ENCODE measurements at places on chromosomes 4 and X. TPM values are rescaled to one million over a fixed set of nuclear protein-coding genes. Genes with fewer than 3 reads are reported as not detected.

DNA sequence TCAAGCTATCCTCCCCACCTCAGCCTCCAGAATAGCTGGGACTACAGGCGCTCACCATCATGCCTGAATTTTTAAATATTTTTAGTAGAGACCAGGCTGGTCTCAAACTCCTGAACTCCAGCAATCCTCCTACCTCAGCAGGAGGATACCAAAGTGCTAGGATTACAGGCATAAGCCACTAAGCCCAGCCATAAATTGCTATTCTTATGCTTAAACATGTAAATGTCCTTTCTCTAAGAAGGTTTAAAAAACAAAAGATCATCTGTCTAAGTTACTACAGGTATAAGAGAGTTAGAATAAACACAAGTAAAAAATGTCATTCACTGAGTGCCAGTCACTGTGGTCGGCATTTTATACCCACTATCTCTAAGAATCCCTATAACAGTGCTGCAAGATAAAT lies 28.3 kb downstream of the PRMT9 start:
- H3K27me3 ChIP-seq: no peaks in the 10 kb centered on the region
- H3K27ac ChIP-seq: no peak overlapping the region

The GALNT7 gene
- 24.7 TPM for total RNA-seq

DNA sequence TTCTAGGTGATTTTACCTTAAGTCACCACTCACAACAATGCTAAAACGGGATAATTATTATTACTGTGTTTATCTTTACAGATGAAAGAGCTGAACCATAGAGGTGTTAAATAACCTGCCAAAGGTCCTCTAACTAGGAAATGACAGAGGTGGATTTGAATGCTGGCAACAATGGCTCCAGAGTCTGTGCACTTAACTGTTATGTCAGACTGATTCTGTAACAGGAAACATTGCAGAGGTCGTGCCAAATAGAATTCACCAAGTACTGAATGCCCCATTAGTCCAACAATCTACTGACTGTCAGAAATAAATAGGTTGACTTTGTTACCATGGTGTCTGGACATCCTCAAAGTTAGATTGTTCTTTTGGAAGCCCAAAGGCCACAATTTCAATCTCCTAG lies 20.9 kb upstream of the USP27X start:
- H3K4me3 ChIP-seq: no peak overlapping the region
- H3K36me3 ChIP-seq: no peaks in the 10 kb centered on the region
- no peak overlapping the region for H3K27ac ChIP-seq
- no peaks in the 10 kb centered on the region for H3K27me3 ChIP-seq

The GCNA gene
- not detected for total RNA-seq

The SLIT2 gene
- 13.4 TPM for total RNA-seq

- DNase-seq: no peak
- H3K4me3 ChIP-seq: no peak overlapping the region
- H3K4me1 ChIP-seq: peaks cover 24% of the 10 kb centered on the region
- H3K36me3 ChIP-seq: no peaks in the 10 kb centered on the region
These were observed 47.2 kb downstream of the CXCL1 start for GRCh38 chr4:73916172-73916925.

The SCML1 gene
- 20.7 TPM for total RNA-seq

DNA sequence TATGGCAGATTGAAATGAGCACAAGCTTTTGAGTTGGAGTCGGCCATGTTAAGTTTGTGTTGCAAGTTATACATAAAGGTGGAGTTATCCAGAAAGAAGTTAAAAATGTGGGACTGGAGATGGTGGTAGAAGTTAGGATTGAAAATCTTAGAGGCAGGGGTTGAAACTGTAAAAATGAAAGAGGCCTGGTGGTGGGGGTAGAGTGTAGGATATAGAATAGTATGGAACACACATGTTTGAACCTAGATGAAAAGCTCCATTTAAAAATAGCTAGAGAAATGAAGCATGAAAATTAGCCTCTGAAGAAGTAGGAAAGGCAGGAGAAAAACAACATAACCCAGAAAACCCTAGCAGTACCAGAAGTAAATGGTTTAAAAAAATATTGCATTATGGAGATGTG lies 131.8 kb upstream of the ENPEP start:
- no peak overlapping the region for H3K27ac ChIP-seq
- H3K36me3 ChIP-seq: no peaks in the 10 kb centered on the region
- no peak overlapping the region for H3K4me3 ChIP-seq
- no peak for DNase-seq
- H3K4me1 ChIP-seq: peaks cover 11% of the 10 kb centered on the region

The CT55 gene
- total RNA-seq: not detected

DNA sequence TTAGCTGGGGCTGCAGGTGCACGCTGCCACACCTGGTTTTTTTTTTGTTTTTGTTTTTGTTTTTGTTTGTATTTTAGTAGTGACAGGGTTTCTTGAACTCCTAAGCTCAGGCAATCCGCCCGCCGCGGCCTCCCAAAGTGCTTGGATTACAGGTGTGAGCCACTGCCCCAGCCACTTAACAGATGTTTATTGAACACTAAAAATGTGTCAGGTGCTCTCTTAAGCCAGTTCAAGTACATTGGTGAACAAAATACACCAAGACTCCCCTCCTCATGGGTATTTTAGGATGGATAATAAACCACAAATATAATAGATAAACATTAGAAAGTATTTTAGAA lies 69.9 kb downstream of the TRAPPC11 start:
- H3K27ac ChIP-seq: no peak overlapping the region
- DNase-seq: no peak
- H3K4me1 ChIP-seq: no peaks in the 10 kb centered on the region
- H3K36me3 ChIP-seq: no peaks in the 10 kb centered on the region

DNA sequence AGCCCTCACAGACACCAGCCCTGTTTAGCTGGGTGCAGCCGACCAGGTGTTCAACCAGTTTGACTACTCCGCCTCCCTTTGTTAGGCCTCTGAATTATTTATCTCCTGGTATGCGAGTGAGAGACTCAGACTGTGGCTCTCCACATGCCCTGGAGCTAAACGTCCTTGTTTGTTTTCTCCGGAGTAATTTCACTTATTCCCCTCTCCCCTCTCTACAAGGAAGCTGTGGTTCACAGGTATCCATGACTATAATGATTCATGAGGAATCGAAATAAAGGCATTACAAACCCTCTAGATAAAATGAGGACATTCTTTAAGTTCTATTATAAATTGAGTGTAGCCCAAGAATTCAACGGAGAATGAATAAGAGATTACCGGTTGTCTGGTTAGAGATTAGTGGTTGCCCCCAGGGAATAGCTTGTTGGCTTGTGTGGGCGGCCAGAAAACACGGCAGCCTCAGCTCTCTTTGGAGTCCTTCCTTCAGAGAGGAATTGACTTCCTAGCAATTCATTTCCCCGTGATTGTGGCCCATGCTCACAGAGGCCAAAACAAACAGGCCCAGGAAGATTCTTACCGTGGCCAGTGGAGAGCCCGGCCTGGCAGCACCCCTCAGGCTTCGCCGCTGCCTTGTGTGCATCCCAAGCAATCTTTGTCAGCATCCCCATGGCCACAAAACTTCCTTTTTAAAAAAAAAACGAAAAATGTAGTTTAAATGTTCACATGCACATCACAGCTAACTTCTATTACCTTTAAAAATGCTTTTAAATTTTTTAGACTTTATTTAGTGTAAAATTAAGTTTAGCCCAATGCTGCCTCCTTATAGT lies 60.2 kb upstream of the CBR4 start:
- H3K27ac ChIP-seq: peak overlapping the region; percentile 47
- peak; percentile 90 for DNase-seq
- H3K27me3 ChIP-seq: no peaks in the 10 kb centered on the region
- H3K4me3 ChIP-seq: no peak overlapping the region
- H3K36me3 ChIP-seq: no peaks in the 10 kb centered on the region

The SMAD1 gene
- total RNA-seq: 13.4 TPM

DNA sequence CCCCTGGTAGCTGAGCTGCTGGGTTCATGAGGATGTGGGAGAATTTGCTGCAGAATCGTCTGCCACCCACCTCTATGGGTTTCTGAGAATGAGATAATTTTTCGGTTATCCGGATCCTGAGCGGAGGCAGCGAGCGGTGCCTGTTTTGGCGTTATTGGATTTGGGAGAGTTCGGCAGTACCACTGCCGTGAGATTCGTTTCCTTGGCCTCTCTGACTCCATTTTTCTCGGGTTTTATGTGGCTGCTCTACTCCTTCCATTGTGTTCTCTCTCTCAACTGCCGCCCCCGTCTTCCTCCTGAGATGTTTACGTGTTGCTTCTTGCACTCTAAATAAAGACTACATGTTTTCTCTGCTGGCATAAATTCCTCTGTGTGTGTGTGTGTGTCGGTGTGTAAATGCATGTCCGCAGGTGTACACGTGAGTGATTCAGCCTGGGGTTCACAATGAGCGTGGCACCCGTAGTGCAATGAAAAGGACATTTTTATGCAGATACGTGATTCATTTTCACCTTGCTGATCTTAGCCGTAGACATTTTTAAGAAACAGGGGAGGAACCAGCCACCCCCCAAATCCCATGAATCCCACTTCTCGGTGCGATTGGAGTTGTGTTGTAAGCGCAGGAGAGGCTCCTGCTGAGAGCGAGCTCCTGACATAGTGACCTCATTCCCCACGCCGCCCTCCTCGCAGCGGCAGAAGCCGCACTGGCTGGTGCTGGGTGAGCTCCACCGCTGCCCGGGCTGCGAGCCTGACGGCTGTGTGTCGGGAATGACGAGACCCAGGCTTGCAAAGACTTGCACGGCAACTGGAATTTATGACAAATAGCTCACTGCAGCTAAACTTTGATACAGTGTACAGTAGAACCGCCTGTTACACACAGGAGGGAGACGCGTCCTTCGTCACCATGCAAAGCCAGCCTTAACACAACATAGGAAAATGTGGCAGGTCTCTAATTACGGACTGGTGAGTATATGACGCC lies 82.2 kb downstream of the STOX2 start:
- DNase-seq: no peak
- H3K4me3 ChIP-seq: peak overlapping the region; percentile 24

GRCh38 chr4:128358231-128358912 lies 70.8 kb upstream of the PGRMC2 start:
- H3K4me1 ChIP-seq: peaks cover 66% of the 10 kb centered on the region
- DNase-seq: peak; percentile 87
- H3K27me3 ChIP-seq: no peaks in the 10 kb centered on the region

GRCh38 chr4:7892212-7893019 lies 47.2 kb downstream of the AFAP1 start:
- peaks cover 7% of the 10 kb centered on the region for H3K36me3 ChIP-seq
- H3K4me3 ChIP-seq: no peak overlapping the region
- peaks cover 40% of the 10 kb centered on the region for H3K4me1 ChIP-seq
- peak; percentile 30 for DNase-seq

The XG gene
- not detected for total RNA-seq

The SPANXC gene
- 4.4 TPM for total RNA-seq

DNA sequence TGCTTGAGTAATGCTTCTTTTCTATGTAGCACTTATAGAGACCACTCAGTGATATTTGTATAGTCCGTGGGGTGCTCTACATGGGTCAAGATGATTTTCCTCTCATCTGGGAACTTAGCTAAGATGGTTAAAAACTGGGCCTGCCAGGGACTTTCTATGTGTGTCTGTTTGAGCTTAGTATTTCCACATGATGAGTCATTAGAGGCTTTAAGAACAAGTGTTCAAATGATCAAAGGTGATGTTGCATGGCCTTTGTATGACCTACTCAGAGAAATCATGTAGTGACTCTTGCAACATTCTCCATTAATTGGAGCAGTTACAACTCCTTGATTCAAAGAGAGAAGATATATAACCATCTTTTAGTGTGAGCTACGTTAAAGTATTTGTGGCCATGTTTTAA lies 1480.5 kb upstream of the IGFBP7 start:
- no peak overlapping the region for H3K27ac ChIP-seq
- H3K36me3 ChIP-seq: no peaks in the 10 kb centered on the region
- no peaks in the 10 kb centered on the region for H3K27me3 ChIP-seq
- H3K4me3 ChIP-seq: no peak overlapping the region
- no peak for DNase-seq

The NLRP2B gene
- total RNA-seq: not detected

The NXF2B gene
- not detected for total RNA-seq

DNA sequence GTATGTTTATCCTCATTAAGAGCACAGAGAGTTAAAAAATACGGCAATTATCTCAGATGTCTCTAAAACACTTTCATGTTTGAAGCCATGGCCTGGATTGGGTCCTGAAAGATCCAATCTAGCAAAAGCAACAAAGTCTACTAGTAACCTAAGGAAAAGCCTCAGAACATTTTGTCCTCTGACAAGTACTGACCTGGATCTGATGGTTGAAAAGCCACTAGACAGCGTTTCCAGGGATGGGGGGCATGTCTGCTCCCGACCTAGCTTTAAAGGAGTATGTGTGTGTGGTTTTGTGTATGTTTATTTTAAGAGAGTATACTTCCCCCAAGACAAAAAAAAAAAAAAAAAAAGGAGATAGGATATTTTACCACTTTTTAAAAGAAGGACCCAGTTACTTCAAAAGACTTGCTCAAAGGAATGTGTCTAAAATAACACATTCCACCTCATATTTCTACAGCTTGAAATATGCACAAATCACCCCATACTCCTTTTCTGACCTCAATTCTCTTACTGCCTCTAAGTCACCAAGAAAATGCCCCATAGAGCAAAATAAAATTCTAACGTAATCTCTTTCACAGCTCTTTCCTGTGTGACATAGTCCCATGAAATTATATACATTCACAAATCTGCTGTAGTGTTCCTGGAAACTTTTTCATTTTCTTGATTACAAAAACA lies 189.0 kb upstream of the TTC29 start:
- H3K27me3 ChIP-seq: 0 out of 2 replicates have a peak, but pooled peaks cover 9% of the 10 kb centered on the region
- no peak for DNase-seq
- H3K36me3 ChIP-seq: no peaks in the 10 kb centered on the region
- H3K27ac ChIP-seq: no peak overlapping the region

- no peak overlapping the region for H3K4me3 ChIP-seq
- no peaks in the 10 kb centered on the region for H3K27me3 ChIP-seq
- no peaks in the 10 kb centered on the region for H3K4me1 ChIP-seq
- H3K36me3 ChIP-seq: peaks cover 3% of the 10 kb centered on the region
- no peak overlapping the region for H3K27ac ChIP-seq
These were observed 11.8 kb downstream of the DGKQ start for GRCh38 chr4:961351-962230.

DNA sequence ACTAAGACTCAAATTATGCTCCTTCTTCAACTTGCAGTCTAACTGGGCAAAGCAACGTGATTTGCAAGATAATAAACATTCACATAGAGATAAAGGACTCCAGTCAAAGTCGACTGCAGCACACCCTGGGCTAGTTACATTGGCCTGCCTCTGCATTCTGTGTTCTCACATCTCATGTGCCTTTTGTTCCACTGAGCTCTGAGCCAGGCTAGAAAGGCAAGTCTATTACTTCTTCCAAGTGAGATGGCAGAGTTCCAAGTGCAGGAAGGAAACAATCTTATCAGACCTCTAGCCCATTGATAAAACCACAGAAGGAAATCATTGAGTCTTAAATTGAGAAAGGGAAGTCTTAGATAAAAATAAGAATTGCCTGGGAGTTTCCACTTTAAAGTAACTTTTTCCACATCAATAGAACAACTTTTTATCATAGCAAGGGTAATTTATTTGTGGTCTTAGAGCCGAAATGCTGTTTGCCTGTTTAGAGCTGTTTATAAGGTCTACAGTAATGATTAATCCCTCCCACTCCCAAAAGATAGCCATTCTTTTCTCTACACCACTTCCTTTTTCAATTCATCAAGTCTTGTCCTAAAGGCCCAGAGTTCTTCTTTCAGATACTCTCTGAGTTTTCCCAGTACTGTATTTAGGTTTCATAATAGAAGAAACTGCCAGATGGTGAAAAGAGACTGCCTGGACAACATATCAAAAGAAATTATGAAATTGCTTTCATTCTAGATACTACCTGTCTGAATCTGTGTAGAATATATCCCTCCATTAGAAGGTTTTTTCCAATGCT lies 200.2 kb downstream of the GUCY2F start:
- no peak overlapping the region for H3K27ac ChIP-seq
- H3K36me3 ChIP-seq: no peaks in the 10 kb centered on the region
- H3K27me3 ChIP-seq: no peaks in the 10 kb centered on the region

The ERAS gene
- not detected for total RNA-seq

The HGFAC gene
- not detected for total RNA-seq

The STX18 gene
- total RNA-seq: 42.5 TPM

The TRAM1L1 gene
- total RNA-seq: 5.3 TPM

Measured in SJSA1 (cell line).